Psoas muscle (tissue), 8 donors: ENCODE measurements at places on chromosomes 5 and 9. TPM values are rescaled to one million over a fixed set of nuclear protein-coding genes. Genes with fewer than 3 reads are reported as not detected.

RNF208 gene
- 7.1 TPM for total RNA-seq

LRRC70 gene
- total RNA-seq, result 0.32 TPM

PCDHB16 gene
- 0.71 TPM for total RNA-seq

FGF10 gene
- total RNA-seq, result 0.86 TPM

F2RL1 gene
- total RNA-seq, result 0.17 TPM

SLC6A7 gene
- total RNA-seq, result not detected

SPATA31C1 gene
- not detected for total RNA-seq

ROR2 gene
- 0.11 TPM for total RNA-seq

PCDHA4 gene
- 0.08 TPM for total RNA-seq

FNBP1 gene
- total RNA-seq, result 27.2 TPM

NFIB gene
- total RNA-seq, result 48.6 TPM

PCDHA9 gene
- not detected for total RNA-seq

UBE2QL1 gene
- total RNA-seq, result 96.2 TPM

PALM2AKAP2 gene
- 16.6 TPM for total RNA-seq

CCL28 gene
- not detected for total RNA-seq

GKAP1 gene
- 37.9 TPM for total RNA-seq

ANKDD1B gene
- not detected for total RNA-seq

MCCC2 gene
- 34.5 TPM for total RNA-seq

WDR36 gene
- 18.7 TPM for total RNA-seq

QRFP gene
- not detected for total RNA-seq

HAVCR2 gene
- total RNA-seq, result 1.4 TPM

TRUB2 gene
- total RNA-seq, result 22.2 TPM

FGF1 gene
- total RNA-seq, result 7.1 TPM

LMX1B gene
- not detected for total RNA-seq

PDCD1LG2 gene
- total RNA-seq, result 1.3 TPM

ZNF346 gene
- total RNA-seq, result 3.5 TPM

RGP1 gene
- 51.0 TPM for total RNA-seq

CDH10 gene
- not detected for total RNA-seq

HNRNPAB gene
- total RNA-seq, result 156 TPM
